Omental fat pad (tissue), 4 donors: ENCODE measurements at places on chromosomes 6 and 20. TPM values are rescaled to one million over a fixed set of nuclear protein-coding genes. Genes with fewer than 3 reads are reported as not detected.

The PLA2G7 gene
- total RNA-seq = 24.4 TPM

The HLA-DRA gene
- 437 TPM for total RNA-seq

The FOXS1 gene
- 0.48 TPM for total RNA-seq

The CDH4 gene
- total RNA-seq = 0.56 TPM

The OR2J3 gene
- total RNA-seq = not detected

The TCF21 gene
- total RNA-seq = 7.4 TPM

The TCF15 gene
- 13.2 TPM for total RNA-seq

The MAN1A1 gene
- 213 TPM for total RNA-seq
